Inflammatory macrophage treated with lipopolysaccharide for 4 hours (primary cell): ENCODE measurements at places on chromosomes 13 and 19.

GRCh38 chr13:41859565-41859964 lies 101.3 kb downstream of the VWA8 start:
- no peak for DNase-seq

GRCh38 chr13:45782327-45783045 lies 69.1 kb downstream of the SIAH3 start:
- DNase-seq, result no peak

- DNase-seq, result no peak
Observed at GRCh38 chr19:14006766-14007562, 844 bp upstream of the RFX1 start.

DNA sequence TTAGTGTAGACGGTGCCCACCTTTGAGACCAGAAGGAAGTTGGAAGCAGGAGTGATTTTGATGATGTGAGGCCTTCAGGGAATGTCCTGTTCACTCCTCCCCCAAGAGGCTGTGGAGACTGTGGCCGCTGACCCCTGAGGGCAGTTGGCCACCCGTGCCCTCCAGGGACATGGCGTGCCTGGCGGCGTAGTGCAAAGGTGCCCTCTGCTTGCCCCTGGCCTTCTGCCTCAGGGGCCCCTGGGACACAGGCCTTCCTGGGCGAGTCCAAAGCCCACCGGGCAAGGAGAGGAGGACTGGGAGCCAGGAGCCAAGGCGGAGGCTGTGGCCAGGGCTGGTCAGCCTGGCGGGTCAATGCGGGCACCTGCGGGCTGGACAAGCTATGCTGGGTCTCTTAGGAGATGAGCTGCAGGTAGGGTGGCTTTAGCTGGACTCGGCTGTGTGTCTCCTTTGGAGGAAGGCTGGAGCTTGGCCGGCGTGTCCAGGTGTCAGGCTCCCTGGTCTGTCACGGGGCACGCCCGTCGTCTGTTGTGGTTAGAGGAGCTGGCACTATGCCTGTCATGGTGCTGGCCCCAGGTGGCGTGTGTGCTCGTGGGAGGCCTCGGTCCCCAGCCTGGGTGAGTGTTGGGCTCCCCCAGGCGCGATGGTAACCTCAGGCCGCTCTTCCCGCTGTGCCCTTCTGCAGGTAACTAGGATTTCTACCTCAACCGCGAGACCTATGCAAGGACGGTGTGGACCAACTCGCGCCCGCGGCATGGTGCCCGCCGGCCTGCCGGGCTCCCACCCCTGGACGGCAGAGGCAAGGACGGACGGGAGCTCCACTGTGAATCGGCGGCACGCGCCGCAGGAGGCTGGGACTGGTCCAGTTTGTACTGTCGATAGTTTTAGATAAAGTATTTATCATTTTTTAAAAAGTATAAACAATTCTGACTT lies 6.8 kb downstream of the PLEKHJ1 start:
- no peak for DNase-seq

- DNase-seq, result no peak
Observed at GRCh38 chr13:102460806-102461205, 59.0 kb upstream of the FGF14 start.

DNA sequence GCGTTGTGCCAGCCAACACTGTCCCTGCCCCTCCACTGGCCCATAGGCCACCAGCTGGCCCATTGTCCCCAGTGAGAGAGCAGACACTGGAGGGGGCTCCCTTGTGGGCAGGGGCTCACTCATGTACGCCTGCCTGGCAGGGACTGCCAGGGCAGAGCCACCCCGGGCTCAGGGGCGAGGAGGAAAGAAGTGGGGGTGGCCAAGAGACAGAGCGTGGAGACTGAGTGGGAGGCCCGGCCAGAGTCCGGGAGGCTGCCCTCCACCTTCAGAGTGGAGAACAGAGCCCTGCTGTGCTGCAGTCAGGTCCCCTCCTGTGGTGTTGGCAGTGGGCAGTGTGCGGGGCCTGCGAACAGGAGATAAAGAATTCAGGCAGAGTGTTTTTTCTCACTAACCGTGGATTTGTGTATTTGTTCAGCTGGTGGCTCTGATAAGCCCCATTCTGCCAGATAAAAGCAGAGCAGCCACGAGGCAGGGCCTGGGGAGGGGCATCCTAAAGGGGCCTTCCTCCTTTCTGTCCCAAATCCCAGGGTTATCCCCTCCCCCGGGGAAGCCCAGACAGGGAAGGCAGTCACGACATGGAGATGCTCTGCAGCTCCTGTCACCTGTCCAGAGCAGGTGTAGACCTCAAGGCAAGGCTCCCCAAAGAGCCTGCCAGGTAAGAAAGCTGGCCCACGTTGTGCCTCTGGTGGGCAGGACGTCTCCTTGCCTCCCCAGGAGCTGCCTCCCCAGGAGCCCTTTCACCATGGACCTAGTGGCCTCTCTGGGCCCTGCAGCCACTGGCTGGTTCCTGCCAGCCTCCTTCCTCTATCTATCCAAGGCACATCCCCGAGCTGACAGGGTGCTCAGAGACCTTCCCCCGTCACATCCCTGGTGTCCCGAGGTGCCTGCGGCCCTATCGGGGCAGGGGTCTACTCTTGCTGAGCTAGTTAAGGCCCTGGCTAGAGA lies 33.0 kb downstream of the LYL1 start:
- DNase-seq, result no peak
